Progenitor cell of endocrine pancreas (in vitro differentiated cells): ENCODE measurements at places on chromosomes 7 and 10. TPM values are rescaled to one million over a fixed set of nuclear protein-coding genes. Genes with fewer than 3 reads are reported as not detected.

- no peak for DNase-seq
Measured at GRCh38 chr7:46150202-46150601, 229.1 kb upstream of the IGFBP3 start.

DNA sequence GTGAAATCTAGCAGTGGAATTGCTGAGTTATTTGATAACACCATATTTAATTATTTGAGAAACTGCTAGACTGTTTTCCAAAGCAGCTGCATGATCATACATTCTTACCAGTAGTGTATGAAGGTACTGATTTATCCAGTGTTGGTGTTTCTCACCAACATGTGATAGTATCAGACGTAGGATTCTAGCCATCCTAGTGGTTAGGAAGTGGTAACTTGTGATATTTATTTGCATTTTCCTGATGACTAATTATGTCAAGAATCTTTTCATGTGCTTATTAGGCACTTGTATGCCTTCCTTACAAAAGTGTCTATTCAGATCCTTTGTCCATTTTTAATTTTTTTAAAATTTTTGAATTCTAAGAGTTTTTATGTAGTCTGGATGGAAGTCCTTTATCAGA, 54.2 kb upstream of the PLXDC2 start:
- no peak for DNase-seq

- DNase-seq = no peak
Measured at GRCh38 chr7:105438847-105439173, 50.1 kb upstream of the SRPK2 start.

GRCh38 chr7:23523486-23524075, 8.2 kb downstream of the TRA2A start:
- DNase-seq = no peak

GRCh38 chr10:27258492-27258837, 17.9 kb upstream of the ACBD5 start:
- no peak for DNase-seq

CH25H gene
- total RNA-seq = not detected in 2 replicates

DNA sequence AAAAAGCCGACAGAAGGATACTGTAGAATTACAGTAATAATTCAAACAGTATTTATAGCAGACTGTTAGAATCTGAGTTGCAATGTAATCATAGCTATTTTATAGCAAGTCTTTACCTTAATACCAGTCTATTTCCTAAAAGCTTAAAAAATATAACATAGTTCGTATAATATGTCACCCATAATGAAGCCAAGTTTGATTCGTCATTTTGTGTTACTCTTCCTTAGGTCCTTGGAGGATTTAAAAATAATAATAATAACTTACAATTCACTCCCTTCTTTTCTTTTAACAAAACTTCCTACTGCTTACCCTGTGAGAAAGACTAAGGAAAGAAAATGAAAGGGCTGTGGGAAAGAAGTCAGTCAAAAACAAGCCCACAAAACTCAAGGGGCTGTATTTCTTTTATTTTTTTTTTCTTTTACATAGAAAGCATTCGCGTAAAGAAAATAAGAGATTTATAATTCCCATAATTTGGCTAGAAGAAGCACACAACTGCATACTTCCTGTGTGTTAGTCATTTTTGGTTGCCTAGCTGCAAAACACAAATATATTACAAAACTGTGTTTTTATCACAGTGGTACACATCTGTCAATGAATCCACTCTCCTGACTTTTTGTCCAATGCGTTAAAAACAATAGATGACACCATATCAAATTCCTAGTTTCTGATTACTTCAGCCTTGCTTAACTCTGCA, 187.2 kb upstream of the CELF2 start:
- no peak for DNase-seq

C10orf90 gene
- not detected in 2 replicates for total RNA-seq

PPP1R9A gene
- total RNA-seq = 55.2 and 57.2 TPM in 2 replicates

- no peak for DNase-seq
Measured at GRCh38 chr10:131431533-131431932, 120.0 kb upstream of the TCERG1L start.

GRCh38 chr7:102323914-102324195, 32.4 kb downstream of the SPDYE6 start:
- no peak for DNase-seq

- no peak for DNase-seq
Measured at GRCh38 chr7:151366880-151367222, 25.2 kb downstream of the NUB1 start.

- no peak for DNase-seq
Measured at GRCh38 chr10:3681642-3682554, 103.1 kb downstream of the KLF6 start.

DNA sequence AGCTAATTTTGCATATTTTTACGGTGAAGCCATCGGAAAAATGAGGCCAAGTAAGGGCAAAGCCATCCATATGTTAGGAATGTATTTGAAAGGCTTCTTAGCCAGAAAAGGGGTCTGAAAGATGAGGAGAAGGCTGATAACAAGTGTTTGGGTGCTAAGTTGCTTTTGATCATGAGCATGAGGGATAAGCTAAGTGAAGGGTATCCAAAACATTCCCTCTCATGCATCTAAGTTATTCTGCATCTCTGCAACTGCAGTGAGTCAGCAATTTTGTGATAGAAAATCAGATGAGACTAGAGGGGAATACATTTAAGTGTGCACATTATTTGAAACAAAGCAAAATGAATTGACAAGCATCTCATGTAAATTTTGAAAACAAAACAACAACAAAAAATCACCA, 282.8 kb downstream of the GPR158 start:
- DNase-seq = no peak

- no peak for DNase-seq
Measured at GRCh38 chr7:83686416-83686815, 37.5 kb upstream of the SEMA3E start.

DNA sequence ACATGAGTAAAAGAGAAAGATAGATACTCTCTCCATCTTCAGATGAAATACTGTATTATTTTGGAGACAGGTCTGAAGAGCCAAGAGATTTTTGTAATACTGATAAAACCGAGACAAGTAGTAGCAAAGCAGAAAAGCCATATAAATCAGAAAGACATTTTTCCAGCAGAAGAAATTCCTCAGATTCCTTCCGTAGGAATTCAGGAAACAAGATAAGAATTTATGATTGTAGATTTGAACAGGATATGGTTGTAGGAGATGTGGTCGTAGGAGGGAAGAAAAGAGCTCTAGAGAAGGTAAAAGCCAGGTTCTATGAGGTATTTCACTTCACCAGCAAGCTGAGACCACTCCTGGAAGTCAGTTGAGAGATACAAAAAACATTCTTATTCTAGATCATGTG, 17.6 kb upstream of the AASS start:
- DNase-seq = no peak

DNA sequence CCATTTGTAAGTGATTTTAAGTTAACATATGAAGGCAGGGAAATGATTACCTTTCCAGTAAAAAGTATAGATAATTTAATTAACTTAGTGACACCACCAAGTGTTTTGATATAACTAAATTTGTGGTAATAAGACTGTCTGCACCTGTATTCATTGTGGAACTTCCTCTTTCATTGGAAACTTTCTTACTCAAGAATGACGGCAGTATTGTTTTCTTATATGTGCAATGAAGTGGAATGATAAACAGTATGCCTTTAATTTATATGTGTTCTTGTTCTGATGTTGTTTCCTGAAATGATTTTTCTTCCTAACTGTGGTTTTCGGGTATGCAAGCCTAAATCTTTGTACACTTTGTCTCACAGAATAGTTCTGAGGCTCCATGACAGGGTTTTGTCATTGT, 46.4 kb downstream of the CASD1 start:
- no peak for DNase-seq

DNA sequence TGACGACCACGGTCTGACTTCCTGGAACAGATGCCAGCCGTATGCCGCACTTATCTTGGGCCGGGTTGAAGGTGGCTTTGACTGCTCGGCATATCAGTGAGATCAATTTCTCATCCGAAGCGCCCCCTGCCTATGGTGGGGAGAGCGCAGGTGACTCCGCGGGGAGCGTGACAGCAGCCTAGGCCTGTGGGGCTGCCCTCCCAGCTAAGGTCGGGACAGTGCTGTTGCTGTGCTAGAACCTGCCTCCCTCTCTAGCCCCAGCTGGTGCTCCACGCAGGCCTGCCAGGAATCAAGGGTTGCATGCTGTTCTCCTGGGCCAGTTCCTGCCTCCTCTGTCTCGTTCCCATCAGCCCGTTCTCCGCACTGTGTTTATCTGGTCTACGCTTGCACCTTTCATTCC, 49.8 kb downstream of the PODXL start:
- DNase-seq = no peak

LRRC18 gene
- total RNA-seq = not detected in 2 replicates

MMRN2 gene
- total RNA-seq = 1.5 and 1.6 TPM in 2 replicates
